Fibroblast of villous mesenchyme (primary cell): ENCODE measurements at places on chromosomes 6 and 20. TPM values are rescaled to one million over a fixed set of nuclear protein-coding genes. Genes with fewer than 3 reads are reported as not detected.

Gene TREM1
- total RNA-seq = not detected in 2 replicates

Gene SLX4IP
- 3.2 and 5.6 TPM in 2 replicates for total RNA-seq

Gene SALL4
- total RNA-seq = 0.43 and 0.97 TPM in 2 replicates

Gene CYB5R4
- total RNA-seq = 4.8 and 9.9 TPM in 2 replicates

DNA sequence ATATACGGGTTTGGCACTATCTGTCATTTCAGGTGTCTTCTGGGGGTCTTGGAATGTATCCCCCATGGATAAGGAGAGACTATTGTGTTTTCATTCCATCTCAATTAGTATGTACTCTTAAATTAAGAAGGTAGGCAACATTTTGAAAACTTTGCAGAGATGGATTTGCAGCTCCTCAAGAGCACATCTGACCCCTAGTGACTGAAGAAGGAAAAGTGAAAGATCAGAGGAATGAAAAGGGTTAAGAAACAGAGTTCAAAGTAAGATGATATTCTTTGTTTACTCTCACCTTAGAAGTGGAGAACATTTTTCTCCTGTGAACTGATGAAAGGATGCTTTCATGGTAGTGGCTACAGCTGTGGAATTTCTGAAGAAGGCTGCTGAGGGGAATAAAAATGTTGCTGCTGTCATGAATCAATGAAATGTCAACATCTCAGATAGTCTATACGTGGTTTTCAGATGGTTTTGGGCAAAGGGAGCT is 41.5 kb downstream of the SH3BGRL2 start:
- DNase-seq = peak; percentile 45

DNA sequence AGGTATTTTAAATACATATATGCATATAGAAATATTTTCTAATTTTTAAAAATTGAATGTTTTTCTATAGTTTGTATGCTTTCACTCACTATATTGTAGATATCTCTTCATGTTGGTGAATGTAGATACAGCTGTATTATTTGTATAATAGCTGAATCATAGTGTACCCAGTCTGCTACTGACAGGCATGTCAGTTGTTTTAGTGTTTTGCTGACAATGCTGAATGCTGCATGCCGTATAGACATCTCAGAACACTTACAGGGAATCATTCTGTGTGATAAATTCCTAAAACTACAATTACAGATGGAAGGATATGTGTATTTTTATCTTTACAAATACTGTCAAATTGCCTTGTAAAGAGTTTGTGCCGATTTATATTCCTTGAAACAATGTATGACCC is 175.4 kb downstream of the SIM1 start:
- DNase-seq = no peak

GRCh38 chr20:63284083-63284440 is 8.9 kb upstream of the COL20A1 start:
- DNase-seq = no peak

DNA sequence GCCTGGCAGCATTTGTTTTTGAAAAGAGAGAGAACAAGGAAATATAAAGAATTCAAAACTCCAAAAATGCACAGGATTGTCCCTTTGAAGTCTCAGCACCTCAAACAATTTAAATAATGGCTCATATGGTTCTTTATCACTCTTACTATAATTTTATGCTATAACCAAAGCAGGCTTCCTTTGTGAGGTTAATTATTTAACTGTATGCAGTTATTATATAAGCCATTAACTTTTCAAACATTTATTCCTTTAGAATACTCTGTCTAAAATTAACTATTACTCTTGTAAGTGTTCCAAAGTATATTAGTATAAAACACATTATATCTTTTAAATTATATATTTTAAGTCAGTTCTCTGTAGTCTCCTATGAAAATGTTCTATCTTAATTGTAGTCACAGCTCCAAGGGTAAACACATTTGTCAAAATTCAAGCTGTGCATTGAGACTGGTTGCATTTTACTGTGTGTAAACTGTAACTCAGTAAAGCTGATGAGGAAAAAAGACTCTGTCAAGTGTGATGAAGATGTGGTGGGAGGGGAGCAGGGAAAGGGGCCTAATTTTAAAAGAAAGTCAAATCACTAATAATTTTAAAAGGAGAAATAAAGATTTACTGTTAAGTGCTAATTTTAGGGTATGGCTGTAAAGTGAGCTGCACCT is 20.0 kb upstream of the PLAGL1 start:
- DNase-seq = no peak

- peak; percentile 98 for DNase-seq
These were observed at the start of gene SNX21 for GRCh38 chr20:45833030-45833882. TSS of gene SNX21 (plus strand) at chr20:45833799. CDS start at chr20:45833920, 121 bp downstream.

DNA sequence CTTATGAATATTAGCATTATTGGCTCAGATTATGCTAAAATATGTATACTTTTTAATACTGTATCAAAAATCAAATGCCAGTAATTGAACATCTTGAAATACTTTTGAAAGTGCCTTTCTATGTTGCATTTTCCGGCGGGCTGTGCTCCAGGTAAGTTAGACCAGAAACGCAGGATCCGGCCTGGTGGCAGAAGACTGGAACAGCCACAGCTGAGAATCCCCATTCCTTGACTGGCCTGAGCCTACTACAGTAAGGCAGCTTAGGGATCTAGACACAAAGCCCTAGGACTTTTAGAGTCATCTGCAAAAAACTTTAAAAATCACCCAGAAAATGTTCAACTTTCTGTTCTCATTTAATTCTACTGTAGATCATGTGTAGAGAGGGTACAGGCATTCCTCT is 138.8 kb upstream of the C6orf118 start:
- DNase-seq = no peak

DNA sequence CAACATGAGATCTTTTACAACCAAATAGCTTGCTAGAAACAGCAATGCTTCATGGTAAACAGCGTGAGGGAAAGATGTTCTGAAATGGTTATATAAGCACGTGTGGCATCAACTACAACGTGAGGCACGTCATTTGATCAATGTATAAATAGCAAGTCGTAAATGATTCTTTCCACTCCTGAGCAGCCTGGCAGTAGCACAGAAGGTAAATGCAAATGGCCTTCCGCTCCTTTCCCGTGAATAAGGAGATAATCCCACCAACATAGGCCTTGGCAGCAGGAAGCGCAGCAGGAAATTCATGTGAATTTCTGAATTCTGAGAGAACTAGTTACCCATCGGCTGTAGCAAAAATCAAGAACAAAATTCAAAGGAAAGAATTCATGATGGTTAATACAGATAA is 17.0 kb downstream of the RPS6KA2 start:
- DNase-seq = no peak

- DNase-seq = no peak
These were observed 219.3 kb downstream of the BCKDHB start for GRCh38 chr6:80325742-80326141.

DNA sequence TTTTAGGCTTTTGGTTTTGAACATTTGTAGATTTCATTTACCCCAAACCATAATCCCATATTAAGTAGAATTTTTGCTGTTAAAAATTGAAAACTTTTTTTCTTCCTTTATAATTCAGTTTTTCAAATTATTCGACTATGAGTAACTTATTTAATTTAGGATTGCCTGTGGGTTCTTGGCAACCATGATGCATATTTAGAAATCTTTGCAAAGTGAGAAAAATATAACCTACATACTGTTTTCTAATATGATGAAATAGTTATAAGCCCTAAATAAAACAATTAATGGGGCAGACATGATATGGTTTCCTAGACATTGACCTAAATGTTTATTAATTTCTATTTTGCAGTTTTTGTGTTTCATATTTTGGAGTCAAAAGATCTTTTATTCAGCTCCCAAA is 23.6 kb downstream of the NEDD9 start:
- DNase-seq = no peak

- DNase-seq = no peak
These were observed 8.5 kb upstream of the GDF5 start for GRCh38 chr20:35446356-35447078.

- DNase-seq = no peak
These were observed 30.9 kb downstream of the LBP start for GRCh38 chr20:38377039-38377685.
